NCI-H526 treated with DMSO at 0.1 percent for 48 hours (cell line): ENCODE measurements at places on chromosomes 2 and 18.

- no peak for DNase-seq
These were observed 209.5 kb upstream of the TWIST2 start for GRCh38 chr2:238638100-238638981.

- DNase-seq, result no peak
These were observed 559.3 kb upstream of the ID2 start for GRCh38 chr2:8122520-8122919.

GRCh38 chr2:219695145-219695709 is 67.8 kb downstream of the SLC4A3 start:
- no peak for DNase-seq

DNA sequence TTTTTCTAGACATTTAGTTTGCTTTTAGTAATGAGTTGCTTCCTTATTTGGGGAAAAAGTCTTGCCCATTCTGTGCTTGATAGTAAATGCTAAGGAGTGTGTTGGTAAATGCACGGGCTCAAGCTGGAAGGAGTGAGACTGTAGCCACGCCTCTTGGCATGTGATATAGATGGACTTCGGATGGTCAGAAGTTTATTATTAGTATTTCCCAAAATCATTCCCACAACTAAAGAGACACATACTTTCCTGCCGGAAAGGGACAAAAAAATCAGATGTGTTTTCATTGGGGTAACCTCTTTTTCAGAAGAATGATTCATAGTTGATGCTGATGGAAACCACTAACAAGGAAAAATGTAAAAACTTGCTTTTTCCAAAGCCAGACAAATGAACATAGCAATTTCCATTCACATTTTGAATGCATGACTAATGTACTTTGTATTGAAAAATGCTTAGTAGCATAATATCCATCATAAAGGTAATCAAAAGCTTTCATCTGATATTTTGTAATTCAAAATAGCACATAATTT is 133.2 kb downstream of the ZNF532 start:
- DNase-seq, result no peak

- DNase-seq, result no peak
These were observed 252.5 kb downstream of the ETAA1 start for GRCh38 chr2:67649331-67650261.

- no peak for DNase-seq
These were observed 293.8 kb downstream of the LRRTM4 start for GRCh38 chr2:77228391-77228790.
